ENCODE measurements at places on chromosomes 1 and 21. TPM values are rescaled to one million over a fixed set of nuclear protein-coding genes. Genes with fewer than 3 reads are reported as not detected.

GNG5 gene
- total RNA-seq: 155 TPM

AGRN gene
- 18.9 TPM for total RNA-seq

DNA sequence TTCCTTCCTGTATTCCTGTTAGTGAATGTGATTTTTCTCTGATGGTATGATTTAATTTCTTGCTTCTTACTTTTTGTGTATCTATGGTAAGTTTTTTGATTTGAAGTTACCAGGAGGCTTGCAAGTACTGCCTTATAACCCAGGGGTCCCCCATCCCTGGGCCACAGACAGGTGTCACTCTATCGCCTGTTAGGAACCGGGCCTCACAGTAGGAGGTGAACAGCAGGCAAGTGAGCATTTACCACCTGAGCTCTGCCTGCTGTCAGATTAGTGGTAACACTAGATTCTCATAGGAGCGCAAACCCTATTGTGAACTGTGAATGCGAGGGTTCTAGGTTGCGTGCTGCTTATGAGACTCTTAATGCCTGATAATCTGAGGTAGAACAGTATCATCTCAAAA is 143.3 kb downstream of the RPS6KC1 start:
- no peak overlapping the region for H3K27ac ChIP-seq
- no peaks in the 10 kb centered on the region for H3K4me1 ChIP-seq
- H3K36me3 ChIP-seq: no peaks in the 10 kb centered on the region
- no peaks in the 10 kb centered on the region for H3K27me3 ChIP-seq

GRCh38 chr1:155093911-155094621 is 15.4 kb downstream of the EFNA3 start:
- no peak overlapping the region for H3K4me3 ChIP-seq
- H3K27ac ChIP-seq: peak overlapping the region; percentile 13
- no peaks in the 10 kb centered on the region for H3K36me3 ChIP-seq

All from heart right ventricle (tissue), 16 donors.